Activated naive CD8-positive, alpha-beta T cell treated with anti-CD3 and anti-CD28 coated beads, Interleukin-2, amount 10 ng/mL, durations not matched to agents 7 days and 5 days (primary cell): ENCODE measurements at places on chromosomes 5 and 9. TPM values are rescaled to one million over a fixed set of nuclear protein-coding genes. Genes with fewer than 3 reads are reported as not detected.

Gene EIF4EBP3
- total RNA-seq: 11.8 TPM

Gene SNCB
- total RNA-seq: 0.28 TPM

Gene LCP2
- 452 TPM for total RNA-seq

GRCh38 chr9:68870086-68870485 is 143.8 kb downstream of the PRKACG start:
- H3K27me3 ChIP-seq: peaks cover 5% of the 10 kb centered on the region
- H3K4me1 ChIP-seq: no peaks in the 10 kb centered on the region
- H3K36me3 ChIP-seq: no peaks in the 10 kb centered on the region
- no peak overlapping the region for H3K4me3 ChIP-seq
- no peak for DNase-seq
- H3K27ac ChIP-seq: no peak overlapping the region

- no peak overlapping the region for H3K27ac ChIP-seq
- no peaks in the 10 kb centered on the region for H3K36me3 ChIP-seq
- DNase-seq: no peak
- no peaks in the 10 kb centered on the region for H3K4me1 ChIP-seq
- H3K27me3 ChIP-seq: no peaks in the 10 kb centered on the region
These were observed 510.1 kb upstream of the ADAMTS16 start for GRCh38 chr5:4630031-4630430.

- H3K4me1 ChIP-seq: peaks cover 17% of the 10 kb centered on the region
- H3K27me3 ChIP-seq: peaks cover 22% of the 10 kb centered on the region
- DNase-seq: no peak
- H3K36me3 ChIP-seq: peaks cover 9% of the 10 kb centered on the region
These were observed 10.9 kb upstream of the RIMOC1 start for GRCh38 chr5:41893074-41893851.

GRCh38 chr5:170154297-170154696 is 48.6 kb downstream of the FOXI1 start:
- H3K4me3 ChIP-seq: no peak overlapping the region
- DNase-seq: no peak
- no peaks in the 10 kb centered on the region for H3K27me3 ChIP-seq
- no peak overlapping the region for H3K27ac ChIP-seq
- no peaks in the 10 kb centered on the region for H3K4me1 ChIP-seq

DNA sequence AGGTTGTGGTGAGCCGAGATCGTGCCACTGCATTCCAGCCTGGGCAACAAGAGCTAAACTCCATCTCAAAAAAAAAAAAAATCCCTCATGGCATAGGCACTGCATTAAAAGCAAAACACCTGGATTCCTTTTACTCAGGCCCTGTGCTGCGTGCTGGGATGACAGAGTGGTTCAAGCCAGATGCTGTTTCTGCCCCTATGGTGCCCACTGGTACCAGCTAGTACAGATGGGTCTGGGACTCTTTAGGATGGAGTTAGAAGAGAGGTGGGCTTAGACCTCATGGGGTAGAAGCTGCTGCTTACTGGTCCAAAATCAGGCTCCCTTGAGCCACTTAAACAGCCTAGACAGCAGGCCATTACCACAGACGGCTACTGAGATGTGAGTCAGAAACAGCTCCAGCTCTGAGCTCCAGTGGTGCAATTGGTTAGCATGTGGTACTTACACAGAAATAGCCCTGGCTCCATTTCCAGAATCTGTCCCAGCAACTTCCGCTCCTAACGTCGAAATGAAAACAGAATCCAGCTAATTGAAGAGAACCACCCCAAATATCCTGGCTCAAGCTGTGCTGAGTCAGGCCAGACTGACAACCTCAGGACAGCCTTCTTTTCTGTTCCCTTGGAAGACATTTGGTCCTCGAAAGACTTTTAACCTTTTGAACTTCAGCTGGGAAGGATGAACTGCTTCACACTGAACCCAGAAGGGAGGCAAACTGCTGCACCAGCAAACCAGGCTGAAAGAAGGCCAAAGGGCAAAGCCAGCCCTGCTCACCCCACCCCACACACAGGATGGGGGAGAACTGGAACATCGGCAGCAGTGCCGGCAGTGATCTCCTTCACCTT is 15.5 kb downstream of the C5orf15 start:
- no peak for DNase-seq
- H3K4me1 ChIP-seq: peaks cover 8% of the 10 kb centered on the region
- no peaks in the 10 kb centered on the region for H3K27me3 ChIP-seq
- peaks cover 12% of the 10 kb centered on the region for H3K36me3 ChIP-seq
- no peak overlapping the region for H3K4me3 ChIP-seq
- H3K27ac ChIP-seq: no peak overlapping the region
